ENCODE measurements at places on chromosomes 1 and 21.

DNA sequence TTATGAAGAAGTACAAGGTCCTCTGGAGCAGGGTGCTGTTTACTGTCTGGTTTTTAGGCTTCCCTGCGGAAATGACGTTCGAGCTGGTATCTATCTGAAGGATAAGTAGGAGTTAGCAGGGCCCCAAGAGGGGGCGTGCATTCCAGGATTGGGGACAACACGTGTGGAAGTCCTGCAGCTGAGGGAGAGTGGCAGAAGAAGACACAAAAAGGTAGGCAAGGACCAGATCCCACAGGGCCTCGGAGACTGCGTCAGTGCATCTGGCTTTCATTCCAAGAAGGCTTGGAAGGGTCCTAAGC is 5.9 kb downstream of the RIMS3 start:
- no peak for DNase-seq

DNA sequence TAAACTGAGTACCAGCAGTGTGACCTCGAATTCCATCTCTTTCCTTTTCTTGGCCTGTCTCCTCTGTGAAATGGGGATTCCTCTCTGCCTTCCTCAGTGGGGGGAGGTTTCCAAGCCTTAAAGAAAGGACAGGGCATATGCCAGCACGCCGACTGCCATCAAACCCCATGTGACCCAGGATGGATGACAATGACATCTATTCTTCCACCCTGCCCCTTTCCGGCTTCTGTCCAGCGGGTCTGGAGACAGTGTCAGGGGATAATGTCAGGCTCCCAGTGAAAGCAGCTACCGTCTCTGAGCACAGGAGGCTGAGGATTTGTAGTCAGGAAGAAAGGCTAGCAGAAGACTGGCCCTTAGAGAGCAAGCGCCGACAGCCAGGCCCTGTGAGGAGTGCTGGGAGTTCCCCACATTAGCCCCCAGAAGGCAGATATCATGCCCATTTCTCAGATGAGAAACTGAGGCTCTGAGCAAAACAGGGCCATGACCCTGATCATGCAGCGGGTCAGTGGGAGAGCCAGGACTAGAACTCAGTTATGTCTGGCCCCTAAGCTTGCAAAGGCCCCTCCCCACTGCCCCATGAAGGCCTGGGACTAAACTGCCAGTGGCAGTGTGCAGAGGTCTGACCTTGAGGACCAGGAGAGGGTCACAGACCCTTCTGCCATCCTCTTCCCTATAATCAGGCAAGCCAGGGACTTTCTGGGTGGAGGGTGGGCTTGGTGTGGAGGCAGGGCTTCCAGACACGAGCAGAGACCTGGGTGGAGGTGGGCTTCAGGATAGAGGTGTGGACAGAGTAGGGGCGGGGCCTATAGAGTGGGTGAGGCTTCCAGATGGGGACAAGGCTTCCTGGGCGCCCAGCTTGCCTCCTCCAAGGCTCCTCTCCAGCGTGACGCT is 30.1 kb downstream of the CDCA8 start:
- DNase-seq: no peak

- DNase-seq: no peak
Observed at GRCh38 chr1:64653466-64653865, 91.4 kb upstream of the RAVER2 start.

- DNase-seq: no peak
Observed at GRCh38 chr1:160429702-160430535, 29.6 kb downstream of the VANGL2 start.

DNA sequence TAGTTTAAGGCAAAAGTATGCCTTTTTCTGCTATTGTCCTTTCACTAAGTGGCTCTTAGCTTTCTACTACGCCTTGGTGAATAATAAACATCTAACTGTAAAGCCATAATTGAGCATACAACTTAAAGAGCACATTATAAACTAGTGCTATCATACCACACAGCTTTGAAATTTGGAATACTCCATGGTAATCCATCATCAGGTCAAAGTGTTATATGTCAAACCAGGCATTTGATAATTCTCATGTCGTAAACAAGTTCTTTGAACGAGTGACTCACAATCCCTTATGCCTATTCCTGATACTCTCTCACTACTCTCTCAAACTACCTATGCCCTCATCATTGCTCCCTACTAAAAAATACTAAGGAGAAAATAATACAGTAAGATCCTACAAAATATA is 60.3 kb upstream of the FMN2 start:
- DNase-seq: no peak

- DNase-seq: no peak
Observed at GRCh38 chr1:13577846-13578245, 5.8 kb upstream of the PDPN start.

- DNase-seq: no peak
Observed at GRCh38 chr1:195376190-195376589, 1232.0 kb downstream of the KCNT2 start.

DNA sequence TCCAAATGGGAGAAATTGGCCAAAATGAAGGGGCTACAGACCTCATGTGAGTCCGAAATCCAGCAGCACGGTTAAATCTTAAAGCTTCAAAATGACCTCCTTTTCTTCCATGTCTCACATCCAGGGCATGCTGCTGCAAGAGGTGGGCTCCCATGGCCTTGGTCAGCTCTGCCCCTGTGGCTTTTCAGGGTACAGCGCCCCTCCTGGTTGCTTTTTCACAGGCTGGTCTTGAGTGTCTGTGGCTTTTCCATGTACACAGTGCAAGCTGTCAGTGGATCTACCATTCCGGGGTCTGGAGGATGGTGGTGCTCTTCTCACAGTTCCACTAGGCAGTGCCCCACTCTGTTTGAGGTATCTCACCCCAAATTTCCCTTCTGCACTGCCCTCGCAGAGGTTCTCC is 78.7 kb downstream of the PRRX1 start:
- DNase-seq: no peak

- no peak for DNase-seq
Observed at GRCh38 chr1:201659572-201659971, 120.6 kb downstream of the NAV1 start.

DNA sequence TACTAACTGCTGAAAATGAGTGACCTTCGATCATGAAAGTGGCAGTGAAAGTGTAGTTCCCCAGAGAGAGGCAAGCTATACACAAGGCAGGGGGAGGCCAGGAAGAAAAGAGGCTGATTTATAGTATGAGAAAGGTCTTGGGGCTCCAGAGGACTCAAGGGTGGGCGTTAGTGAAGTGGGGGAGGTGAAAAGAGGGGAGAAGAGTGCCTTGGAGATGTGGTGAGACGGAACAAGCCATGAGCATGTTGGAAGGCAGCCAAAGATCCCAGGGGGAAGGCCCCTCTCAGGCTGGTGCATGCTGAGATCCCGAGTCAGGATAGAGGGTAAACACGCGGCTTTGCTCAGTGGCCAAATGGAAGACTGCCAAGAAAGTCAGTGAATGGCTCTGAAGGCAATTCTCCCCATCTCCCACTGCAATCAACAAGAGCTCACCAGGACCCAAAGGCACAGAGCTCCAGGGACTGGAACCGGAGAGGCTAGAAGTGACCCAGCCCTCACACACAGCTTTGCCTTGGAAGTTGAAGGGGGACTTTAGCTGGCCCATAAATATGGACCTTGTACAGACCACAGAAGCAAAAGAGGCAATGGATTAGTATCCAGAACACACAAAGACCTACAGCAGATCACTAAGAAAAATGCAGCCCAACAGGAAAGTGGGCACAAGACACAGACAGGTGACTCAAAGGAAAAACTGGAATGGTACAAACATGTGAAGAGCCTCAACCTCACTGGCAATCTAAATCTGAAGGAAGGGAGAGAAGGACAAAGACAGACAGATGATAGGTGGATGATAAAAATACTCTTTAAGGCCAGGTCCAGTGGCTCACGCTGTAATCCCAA is 49.6 kb downstream of the HSF2BP start:
- no peak for DNase-seq

GRCh38 chr1:23908453-23909341 is 4.5 kb downstream of the CNR2 start:
- no peak for DNase-seq

DNA sequence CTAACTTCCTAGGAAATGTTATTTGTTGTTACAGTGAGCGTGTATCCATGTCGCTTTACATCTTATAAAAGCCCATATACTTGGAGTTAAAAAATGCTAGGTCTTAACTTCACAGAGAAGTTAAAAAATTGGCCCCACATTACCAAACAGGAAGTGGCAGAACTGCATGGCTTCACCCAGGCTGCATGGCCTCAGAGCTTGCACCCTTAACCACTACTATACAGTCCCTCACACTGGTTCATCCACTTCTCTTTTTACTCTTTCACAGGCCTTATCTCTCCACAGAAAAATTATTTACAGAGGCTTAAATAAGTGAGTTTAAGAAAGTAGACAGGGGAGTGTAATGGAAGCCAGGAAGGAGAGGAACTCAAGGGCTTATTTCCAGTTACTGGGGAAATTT is 402.5 kb downstream of the HHAT start:
- DNase-seq: no peak

DNA sequence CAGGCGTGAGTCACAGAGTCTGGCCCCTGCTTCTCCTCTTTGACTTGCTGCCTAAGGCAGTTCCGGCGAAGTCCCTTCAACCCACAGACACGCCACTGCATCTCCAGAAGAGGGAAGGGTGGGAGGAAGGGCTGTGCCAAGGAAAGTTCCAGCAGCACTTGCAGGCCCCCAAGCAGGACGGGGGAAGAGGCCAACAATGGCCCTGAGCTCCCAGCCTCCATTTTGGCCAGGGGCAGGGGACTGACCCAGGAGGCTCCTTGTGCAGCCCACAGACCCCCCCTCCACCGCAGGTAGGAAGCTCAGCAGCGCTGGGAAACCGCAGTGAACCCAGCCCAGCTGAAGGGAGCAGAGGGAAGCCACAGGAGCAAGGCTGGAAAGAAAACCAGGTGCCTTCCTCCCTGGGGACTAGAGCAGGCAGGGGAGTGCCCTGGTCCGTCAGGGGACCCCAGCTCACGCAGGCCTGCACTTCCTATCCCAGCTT is 35.4 kb downstream of the ACOT7 start:
- DNase-seq: no peak

DNA sequence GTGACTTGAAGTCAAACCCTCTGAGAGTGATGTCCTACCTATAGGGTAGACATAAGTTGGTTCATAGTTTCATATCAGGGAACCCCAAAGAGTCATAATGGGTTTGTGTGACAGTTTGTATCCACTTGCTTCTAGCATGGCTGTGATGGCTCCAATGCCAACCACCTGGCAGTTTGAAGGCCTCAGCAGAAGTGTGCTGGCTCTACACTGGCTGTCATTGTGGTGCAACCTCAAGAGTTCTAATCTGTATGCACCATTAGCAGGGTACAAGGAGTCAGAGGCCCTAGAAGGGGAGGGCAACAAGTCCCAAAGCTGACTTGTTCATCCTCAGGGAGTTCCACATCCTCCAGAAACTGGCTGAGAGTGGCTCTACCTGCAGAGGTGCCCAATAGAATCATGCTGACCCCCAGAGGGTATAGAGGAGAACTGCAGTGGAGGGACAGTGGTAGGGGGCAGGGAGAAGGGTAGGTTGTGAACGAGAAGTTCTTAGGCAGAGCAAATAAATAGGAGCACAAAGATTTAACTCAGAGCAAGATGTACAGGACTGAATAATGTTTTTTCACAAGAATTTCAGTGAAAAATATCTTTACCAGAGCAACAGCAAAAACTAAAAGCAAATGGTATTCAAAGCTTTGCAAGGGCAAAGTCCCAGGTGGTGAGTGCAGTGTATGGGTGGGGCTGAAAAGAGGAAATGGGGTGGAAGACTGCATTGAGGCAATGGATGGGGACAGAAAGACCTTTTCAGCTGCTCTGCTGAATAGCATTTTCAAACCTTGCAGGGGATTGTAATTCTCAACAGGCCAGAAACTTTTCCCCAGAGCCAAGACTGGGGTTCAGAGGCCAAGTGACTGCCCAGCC is 3.2 kb downstream of the FCRL2 start:
- DNase-seq: peak; percentile 29

- DNase-seq: peak; percentile 86
Observed at GRCh38 chr1:55428944-55429931, 214.1 kb upstream of the USP24 start.

DNA sequence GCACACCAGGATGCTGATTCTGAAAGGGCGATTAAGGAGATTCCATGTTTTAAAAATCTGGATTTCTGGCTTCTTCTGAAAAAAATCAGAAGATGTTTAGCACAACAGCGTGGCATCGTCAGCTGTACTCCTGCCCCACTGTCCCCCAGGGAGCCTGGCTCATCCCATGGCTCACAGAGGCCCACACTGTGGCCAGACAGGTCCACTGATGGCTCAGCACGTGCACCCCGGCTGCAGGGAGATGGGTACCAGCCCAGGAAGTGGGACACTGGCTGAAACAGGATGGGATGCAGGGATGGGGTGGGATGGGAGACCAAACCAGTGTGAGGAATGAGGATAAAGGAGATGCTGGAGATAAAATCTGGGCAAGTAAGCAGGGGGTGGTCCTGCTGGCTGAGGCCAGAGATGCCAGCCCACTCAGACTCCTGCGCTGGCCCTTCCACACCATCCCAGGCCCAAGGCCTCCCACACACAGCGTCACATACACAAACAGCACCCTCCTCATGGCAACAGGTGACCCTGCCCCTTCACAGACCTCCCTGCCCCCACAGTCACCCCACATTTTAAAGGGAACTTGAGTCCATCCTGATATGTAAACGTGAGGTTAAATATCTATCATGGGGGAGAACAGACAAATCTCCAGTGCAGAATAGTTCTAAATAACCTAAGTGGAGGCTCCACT is 23.9 kb upstream of the SAMD11 start:
- no peak for DNase-seq

DNA sequence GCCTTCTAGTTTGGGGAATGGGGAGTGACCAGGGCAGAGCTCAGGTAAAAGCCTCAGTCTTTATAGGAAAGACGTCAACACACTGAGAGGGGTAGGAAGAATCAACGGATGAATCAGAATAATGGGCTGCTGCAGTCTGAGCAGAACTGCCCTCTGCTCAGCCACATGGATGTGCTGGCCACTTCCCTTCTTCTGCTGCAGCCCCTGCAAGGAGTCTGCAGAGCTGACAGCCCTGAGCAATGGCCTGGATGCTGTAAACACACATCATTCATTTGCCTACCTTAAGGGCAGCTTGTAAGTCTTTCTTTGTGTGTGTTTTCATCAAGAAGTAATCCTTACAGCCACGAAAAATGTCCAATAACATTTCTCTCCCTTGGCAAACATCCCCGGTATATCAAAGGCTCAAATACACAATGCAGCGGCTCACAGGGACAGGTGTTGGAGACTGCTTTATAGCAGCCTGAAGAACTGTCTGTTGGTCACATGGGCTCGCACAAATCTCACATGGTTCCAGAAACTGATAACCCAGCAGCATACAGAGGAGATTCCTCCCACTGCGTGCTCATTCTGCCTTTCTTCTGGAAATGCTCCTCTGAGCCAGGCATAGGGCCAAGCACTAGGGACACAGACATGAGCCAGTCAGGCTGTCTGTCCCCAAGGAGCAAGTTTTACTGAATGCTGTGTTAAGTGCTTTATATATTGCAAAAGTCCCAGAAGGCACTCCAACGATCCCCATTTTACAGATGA is 110.1 kb downstream of the HMGB4 start:
- DNase-seq: no peak

GRCh38 chr1:39500862-39501389 is 9.5 kb downstream of the BMP8A start:
- no peak for DNase-seq

GRCh38 chr1:214678386-214678785 is 75.4 kb downstream of the CENPF start:
- peak; percentile 86 for DNase-seq

GRCh38 chr1:232164078-232164963 is 465.6 kb downstream of the SIPA1L2 start:
- peak; percentile 16 for DNase-seq

Measured in Caco-2 (cell line).